Inflammatory macrophage treated with lipopolysaccharide for 4 hours (primary cell): ENCODE measurements at places on chromosomes 4 and X.

- peak; percentile 7 for DNase-seq
These were observed 121.8 kb upstream of the BMPR1B start for GRCh38 chr4:94636004-94636403.

DNA sequence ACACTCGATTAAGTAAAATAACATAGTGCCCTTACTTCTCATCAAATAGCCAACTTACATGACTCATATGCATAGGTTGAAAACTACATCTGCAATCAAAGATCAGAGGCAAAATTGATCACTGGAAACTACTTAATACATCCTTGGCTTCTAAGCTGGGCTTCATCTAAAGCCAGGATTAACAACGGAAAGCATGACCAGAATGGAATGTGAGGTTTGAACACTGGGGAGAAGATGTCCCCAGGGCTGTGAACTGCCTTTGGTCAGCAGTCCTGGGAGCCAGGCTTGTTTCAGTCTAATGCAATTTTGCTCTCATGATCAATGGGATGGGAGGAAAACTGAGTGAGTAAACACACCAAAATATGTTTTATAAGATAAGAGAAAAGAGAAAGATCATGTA is 192.5 kb upstream of the TTC29 start:
- DNase-seq, result no peak

- DNase-seq, result no peak
These were observed 586.1 kb downstream of the FSTL5 start for GRCh38 chr4:161577579-161578301.

GRCh38 chr4:16007471-16008095 is 44.6 kb upstream of the FGFBP2 start:
- no peak for DNase-seq

GRCh38 chr4:82667761-82668480 is 106.1 kb upstream of the TMEM150C start:
- no peak for DNase-seq

- DNase-seq, result no peak
These were observed 216.8 kb downstream of the IL15 start for GRCh38 chr4:141853091-141853764.

- no peak for DNase-seq
These were observed 2.6 kb upstream of the WWC2 start for GRCh38 chr4:183096276-183096965.
